ENCODE measurements at places on chromosomes 12 and 14.

- no peak for DNase-seq
Observed at GRCh38 chr12:29146196-29146595, 2.9 kb upstream of the FAR2 start.

GRCh38 chr12:102010265-102010994 lies 51.4 kb downstream of the WASHC3 start:
- DNase-seq = no peak

DNA sequence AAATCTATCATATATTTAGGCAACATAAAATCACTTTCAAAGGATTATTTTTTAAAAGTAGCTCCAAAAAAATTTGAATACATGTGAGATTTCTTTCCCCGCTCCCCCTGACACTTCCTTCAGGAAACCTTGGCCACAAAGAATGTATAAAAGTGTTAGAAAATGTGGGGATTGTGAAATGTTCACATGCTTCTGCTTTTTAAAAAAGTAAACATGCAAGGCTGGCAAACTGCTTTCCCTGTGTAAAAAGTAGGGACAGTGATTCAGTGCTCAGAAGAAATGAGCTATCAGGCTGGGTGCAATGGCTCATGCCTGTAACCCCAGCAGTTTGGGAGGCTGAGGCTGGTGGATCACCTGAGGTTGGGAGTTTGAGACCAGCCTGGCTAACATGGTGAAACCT lies 26.6 kb downstream of the MBIP start:
- DNase-seq = no peak

GRCh38 chr12:27845187-27845586 lies 65.2 kb upstream of the MANSC4 start:
- no peak for DNase-seq

DNA sequence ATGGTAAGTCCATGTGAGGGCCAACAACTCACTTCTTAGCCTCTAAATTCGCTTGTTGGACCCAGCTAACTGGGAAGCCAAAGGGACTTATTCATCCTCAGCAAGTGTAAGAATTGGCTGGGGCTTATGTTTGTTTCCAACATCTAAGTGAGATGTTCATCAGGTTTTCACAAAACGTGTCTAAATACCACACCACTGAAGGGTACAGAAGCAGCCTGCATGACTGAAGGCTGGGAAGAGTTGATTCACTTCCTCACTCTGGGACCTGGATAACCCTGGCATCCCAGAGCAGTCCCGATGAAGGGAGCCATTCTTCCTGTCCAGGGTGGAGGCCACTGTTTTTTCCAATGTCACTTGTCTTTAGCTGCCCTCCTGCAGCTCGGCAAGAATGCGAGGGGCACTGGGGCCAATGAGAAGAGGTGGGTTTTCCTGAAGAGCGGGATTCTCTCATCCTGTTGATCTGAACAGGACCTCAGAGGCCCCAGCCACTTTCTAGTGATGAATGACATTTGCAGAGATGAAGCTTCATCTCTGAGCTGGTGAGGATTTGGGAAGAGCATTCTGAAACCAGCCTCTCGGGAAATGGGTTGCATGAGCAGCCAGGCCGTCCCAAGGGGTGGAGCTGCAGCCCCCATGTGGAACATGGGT lies 12.2 kb upstream of the COL2A1 start:
- DNase-seq = no peak

- DNase-seq = no peak
Observed at GRCh38 chr12:123047289-123047688, 66.8 kb downstream of the ARL6IP4 start.

DNA sequence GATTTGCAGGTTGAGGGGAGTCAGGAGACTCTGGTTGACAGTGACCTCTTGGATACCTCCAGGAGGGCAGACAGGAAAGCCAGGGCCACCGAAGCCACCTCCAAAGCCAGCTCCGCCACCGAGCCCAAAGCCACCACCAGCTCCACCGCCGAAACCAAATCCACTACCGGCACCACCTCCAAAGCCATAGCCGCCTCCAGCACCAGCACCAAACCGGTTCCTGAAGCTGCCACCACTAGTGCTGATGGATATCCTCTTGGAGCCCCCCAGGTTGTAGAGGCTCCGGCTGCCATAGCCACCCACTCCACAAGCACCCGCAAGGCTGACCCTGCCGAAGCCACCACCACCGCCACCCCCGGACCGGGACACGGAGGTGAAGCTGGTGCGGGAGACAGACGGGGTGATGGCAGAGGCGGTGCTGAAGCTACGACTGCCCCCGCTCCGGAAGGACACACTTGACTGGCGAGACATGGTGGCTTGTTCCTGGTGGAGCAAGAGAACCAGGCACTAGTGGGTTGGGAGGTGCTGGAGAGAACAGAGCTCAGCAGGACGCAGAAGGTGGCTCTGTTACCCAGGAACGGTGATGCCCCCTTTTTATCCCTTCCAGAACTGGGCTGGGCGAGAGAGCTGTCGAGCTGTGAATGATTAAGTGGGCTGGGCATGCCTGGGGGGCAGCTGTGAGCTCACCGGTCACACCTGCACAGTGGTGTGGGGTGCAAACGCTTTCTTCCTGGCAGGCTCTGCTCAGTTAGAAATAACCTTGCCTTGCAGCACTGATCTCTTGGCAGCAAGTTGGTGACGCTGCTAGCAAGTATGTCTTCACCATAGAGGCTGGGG lies at the start of gene KRT5:
Gene KRT5 (minus strand): TSS at position 569 of the 837 bp plus-strand sequence. CDS start 98 bp downstream, at position 471.
- DNase-seq = no peak

GRCh38 chr12:65817866-65818265 lies 6.4 kb upstream of the HMGA2 start:
- no peak for DNase-seq

GRCh38 chr14:24612196-24612595 lies 2.7 kb upstream of the GZMH start:
- no peak for DNase-seq

DNA sequence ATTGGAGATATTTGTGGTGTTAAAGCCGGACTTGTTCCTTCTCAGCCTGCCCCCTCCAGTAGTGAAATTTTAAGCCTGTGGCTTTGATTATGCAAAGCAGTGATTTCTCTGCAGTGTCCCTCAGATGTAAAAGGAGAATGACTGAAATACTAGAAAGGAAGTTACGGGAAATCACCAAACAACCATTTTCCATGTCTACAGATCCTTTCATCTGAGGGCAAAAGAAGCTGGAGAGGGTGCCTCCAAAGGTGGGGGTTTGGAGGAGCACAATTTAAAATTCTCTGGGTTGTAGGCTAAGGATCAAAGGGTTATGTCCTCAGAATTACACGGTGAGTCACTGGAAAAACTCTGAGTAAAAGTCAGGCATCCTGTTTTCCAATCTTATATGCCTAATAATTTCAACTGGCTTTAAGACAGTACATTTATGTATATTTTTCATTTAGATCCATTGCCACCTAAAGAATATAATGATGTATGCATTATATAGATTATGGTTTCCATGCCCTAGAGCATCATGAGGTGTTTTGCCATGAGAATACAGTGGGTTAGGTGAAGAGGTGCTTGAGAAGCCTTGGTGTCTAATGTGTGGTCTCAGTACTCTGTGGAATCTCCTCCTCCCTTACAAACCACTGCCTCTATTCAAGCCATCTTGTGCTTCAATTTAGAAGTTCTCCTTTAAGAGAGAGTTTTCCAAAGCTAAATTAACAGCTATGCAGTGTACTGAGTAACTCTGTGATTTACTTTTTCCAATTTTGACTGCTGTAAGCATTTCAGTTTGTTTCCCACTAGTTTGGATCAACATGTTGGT lies 362.1 kb downstream of the RAD51B start:
- DNase-seq = no peak

GRCh38 chr14:23359167-23359626 lies 5.8 kb downstream of the EFS start:
- no peak for DNase-seq

GRCh38 chr12:16189849-16190248 lies 87.6 kb downstream of the SLC15A5 start:
- DNase-seq = no peak

- no peak for DNase-seq
Observed at GRCh38 chr12:31819427-31819826, 90.6 kb upstream of the AMN1 start.

DNA sequence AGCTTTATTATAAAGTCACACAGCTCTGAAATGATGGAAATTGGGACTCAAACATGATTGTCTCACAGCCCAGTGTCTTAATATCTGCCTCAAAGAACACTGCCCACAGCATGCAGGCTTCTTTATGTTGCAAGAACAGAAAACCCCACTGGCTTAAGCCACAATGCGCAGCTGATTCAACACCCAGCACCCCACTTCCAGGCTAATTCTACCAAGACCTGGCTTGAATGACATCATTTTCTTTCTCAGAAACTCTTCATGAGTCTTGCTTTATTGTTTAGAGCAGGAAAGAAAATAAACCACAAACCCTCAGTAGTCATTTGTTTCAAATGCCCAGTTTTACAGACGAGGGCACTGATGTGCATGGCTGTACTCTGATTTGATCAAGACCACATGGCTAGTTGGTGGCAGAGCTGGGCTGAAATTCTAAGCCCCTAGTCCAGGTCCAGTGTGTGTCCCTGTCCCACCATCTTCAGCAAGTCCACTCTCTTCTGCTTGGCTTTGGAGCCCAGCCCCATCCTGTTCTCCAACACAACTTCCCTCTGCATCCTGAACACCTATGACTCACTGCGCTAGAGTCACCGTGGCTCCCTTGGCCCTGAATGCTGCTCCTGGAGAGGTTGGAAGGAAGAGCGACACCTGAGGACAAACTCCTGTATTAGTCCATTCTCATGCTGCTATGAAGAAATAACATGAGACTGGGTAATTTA lies 50.3 kb upstream of the SRSF5 start:
- DNase-seq = no peak

- DNase-seq = no peak
Observed at GRCh38 chr12:131499160-131499863, 211.6 kb upstream of the SFSWAP start.

- no peak for DNase-seq
Observed at GRCh38 chr12:121442028-121442948, 42.4 kb downstream of the RNF34 start.

GRCh38 chr12:124222368-124223245 lies 72.3 kb upstream of the RFLNA start:
- no peak for DNase-seq

GRCh38 chr14:89266754-89267153 lies 150.3 kb downstream of the FOXN3 start:
- no peak for DNase-seq

DNA sequence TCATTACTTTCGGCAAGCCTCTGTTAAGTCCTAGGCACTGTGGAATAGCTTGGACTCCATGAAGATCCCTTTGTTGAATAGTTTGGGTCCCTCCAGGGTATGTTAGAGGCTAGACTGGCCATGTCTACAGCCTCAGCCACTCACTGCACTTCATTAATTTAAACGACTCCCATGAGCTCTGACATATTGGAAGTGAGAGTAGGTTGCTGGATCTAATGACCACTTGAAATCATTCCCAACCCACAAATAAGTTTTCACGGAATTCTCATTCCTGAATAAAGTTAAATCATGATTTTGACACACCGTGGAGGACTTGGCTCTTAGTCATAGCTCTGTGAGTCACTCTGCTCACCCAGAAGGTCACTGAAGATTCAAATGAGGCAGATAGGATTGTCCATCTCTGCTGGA lies 21.4 kb upstream of the APPL2 start:
- no peak for DNase-seq

- DNase-seq = no peak
Observed at GRCh38 chr14:82562881-82563280, 1029.2 kb upstream of the SEL1L start.

- DNase-seq = no peak
Observed at GRCh38 chr12:82279536-82280058, 78.6 kb downstream of the CCDC59 start.

GRCh38 chr12:110579535-110580253 lies 3.4 kb downstream of the PPTC7 start:
- DNase-seq = no peak

DNA sequence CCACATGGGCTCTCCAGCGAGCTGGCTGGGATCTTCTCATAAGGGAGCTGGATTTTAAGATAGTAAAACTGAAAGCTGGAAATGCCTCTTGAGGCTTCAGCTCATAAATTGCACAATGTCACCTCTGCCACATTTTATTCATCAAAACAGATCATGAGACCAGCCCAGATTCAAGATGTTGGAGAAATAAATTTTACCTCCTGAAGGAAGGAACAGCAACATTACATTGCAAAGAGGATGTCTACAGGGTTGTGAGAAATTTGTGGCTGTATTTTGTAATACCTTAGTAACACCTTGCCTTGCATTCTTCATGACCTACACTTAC lies 43.1 kb upstream of the KRR1 start:
- DNase-seq = no peak

GRCh38 chr14:20356422-20356821 lies 13.0 kb downstream of the PARP2 start:
- DNase-seq = no peak

- no peak for DNase-seq
Observed at GRCh38 chr14:78612666-78613065, 442.5 kb downstream of the NRXN3 start.

- no peak for DNase-seq
Observed at GRCh38 chr14:79415726-79416125, 795.6 kb downstream of the DIO2 start.

GRCh38 chr14:92563359-92563758 lies 49.8 kb downstream of the RIN3 start:
- DNase-seq = no peak
